ENCODE measurements at places on chromosomes 2 and 18. TPM values are rescaled to one million over a fixed set of nuclear protein-coding genes. Genes with fewer than 3 reads are reported as not detected.
A peak's percentile ranks its signal among the peaks of the same experiment; 100 is the strongest.

Gene CXCR1
- not detected for total RNA-seq

DNA sequence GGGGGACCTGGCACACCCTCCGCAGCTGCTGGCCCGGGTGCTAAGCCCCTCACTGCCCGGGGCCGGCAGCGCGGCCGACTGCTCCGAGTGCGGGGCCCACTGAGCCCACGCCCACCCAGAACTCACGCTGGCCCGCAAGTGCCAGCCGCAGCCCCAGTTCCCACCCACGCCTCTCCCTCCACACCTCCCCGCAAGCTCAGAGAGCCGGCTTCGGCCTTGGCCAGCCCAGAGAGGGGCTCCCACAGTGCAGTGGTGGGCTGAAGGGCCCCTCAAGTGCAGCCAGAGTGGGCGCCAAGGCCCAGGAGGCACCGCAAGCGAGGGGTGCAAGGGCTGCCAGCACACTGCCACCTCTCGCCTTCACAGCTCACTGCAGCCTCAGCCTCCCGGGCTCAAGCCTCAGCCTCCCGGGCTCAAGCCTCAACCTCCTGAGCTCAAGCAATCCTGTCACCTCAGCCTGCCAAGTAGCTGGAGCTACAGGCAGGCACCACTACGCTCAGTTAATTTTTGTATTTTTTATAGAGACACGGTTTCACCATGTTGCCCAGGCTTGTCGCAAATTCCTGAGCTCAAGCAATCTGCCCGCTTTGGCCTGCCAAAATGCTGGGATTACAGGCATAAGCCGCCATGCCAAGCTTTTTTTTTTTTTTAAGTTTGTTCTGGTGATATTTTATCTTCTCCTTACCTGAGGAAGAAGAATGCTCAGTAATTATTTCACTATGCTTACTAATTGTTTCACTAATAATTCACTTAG is 71.7 kb upstream of the CDCA7 start:
- no peak for DNase-seq

- no peak for DNase-seq
These were observed 386.2 kb downstream of the PTH2R start for GRCh38 chr2:208792766-208793165.

GRCh38 chr18:59300676-59301285 is 17.7 kb downstream of the CPLX4 start:
- no peak for DNase-seq

DNA sequence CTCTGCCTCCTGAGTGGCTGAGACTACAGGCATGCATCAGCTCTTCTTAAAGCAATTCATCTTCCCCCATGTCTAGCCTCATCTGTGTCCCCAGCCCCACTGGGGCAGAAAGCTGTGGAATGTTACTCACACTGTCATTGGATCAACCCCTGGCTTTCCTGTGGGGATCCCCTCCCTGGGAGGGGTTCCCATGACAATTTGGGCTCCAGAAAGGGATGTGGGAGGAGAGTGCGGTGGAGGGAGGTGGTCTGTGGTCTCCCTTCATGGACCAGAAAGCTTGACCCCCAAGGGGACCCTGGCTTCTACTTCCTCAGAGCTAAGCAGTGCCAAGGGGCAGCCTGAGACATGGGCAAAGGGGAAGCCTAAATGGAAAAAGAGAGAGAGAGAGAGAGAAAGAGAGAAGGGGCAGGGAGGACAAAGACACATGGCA is 1.3 kb downstream of the NGEF start:
- no peak for DNase-seq

DNA sequence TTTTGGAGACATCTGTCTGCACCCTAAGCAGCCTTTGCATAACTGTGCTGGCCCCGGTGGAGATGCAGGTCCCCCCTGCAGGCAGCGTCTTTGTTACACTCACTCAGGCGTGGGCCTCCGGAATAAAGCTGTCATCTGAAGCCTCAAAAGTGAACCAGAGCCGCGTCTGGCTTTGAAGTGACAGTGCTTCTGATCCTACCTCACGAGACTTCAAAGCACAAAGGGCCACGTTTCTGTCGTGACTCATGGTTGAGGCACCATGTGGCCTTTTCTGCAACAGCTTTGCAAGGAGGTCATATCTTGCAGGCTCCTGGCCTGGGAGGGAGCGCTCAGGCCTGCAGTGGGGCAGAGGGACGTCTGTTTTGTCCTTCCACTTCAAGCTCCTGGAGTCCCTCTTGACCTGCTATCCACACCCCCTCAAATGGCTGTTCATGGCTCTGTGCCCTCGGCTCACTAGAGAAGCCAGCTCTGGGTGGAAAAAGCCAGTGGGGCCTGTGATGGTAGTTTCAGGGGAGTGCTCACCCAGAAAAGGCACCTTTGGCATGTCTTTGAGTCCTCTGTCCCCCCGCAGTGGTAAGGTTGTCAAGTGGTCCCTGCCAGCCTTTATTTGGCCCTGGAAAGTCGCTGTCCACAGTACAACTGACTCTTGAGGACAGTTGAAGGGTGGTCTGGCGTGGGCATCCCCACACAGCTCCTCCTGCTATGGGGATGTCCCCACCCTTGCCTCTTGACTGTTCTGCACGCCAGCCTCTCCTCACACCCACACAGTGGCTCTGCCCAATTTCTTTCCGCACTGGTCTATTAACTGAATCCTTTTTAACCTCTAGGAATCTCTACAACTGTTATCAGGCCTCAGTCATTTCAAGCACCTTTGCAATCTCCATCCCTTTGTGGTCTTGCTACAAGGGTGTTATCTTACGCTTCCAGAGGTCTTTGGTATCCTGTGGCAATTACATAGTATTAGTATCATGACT is 19.3 kb downstream of the GPR55 start:
- DNase-seq, result peak; percentile 31

DNA sequence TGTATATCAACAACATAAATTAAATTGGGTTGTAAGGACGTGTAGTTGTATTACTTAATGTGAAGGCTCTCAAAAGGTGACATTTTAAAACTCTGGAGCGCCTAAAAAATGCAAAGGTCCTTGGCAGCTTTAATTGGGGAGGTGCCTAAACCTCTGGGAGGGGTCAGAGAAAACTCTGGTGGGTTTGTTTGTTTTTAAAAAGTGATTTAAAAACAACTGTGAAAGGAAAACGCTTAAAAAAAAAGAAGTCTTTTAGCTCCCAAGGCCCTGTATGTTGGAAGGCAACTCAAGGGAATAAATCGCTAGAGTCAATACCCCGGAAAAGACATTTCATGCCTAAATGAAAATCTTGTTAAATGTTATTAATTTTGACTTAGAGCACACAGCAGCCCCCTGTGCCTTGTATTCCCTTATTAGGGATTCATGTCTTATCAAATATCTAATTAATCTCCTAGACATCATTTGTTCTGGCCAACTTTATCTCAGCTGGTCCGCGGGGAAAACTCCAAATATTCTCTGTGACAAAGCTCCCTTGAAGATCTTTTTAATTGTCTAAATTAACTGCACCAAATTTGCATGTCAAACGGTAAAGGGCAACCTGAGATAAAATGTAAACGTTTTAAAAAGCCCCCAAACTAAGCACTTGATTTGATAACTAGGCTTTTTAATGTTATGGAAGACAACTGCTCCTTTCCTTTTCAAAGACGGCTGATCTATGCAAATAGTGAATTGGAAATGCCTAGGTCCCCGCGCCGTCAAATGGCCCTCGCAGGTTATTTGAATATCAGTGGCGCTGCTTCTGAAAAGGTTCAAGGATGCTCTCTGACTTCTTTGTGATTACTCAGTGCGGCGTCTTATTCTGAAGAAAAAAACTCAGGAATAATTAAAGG is 4.2 kb downstream of the SP9 start:
- DNase-seq, result no peak
